ENCODE measurements at places on chromosomes 6 and 20.
A peak's percentile ranks its signal among the peaks of the same experiment; 100 is the strongest.

DNA sequence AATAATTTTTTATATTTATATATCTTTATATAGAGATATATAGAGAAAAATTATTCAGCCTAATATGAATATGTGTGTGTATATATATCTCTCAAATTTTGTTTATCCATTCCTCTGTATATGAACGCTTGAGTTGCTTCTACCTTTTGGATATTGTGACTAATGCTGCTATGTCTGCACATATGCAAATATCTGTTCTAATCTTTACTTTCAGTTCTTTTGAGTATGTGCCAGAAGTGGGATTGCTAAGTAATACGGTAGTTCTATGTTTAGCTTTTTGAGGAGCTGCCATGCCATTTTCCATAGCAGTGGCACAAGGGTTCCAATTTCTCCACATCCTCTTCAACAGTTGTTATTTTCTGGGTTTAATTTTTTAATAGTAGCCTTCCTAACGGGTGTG lies 72.8 kb upstream of the CEP85L start:
- no peak for DNase-seq

DNA sequence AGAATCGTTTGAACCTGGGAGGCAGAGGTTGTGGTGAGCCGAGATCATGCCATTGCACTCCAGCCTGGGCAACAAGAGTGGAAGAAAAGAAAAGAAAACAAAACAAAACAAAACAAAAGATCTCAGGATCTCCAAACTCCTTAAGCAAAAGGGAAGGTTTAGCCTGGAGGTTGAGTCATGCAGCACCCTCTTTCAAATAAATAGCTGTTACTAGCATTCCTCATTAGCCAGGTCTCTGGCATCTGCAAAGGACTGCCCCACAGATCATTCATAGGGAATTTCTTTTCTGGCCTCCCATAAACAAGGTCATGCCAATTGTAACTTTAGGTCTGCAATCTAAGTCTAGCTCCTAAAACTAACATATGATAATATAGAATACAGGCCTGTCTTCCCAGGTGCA lies 37.2 kb downstream of the EDN1 start:
- no peak for DNase-seq

- no peak for DNase-seq
Measured at GRCh38 chr6:157558049-157558448, 177.1 kb downstream of the ZDHHC14 start.

- no peak for DNase-seq
Measured at GRCh38 chr6:108437821-108438220, 122.9 kb upstream of the FOXO3 start.

DNA sequence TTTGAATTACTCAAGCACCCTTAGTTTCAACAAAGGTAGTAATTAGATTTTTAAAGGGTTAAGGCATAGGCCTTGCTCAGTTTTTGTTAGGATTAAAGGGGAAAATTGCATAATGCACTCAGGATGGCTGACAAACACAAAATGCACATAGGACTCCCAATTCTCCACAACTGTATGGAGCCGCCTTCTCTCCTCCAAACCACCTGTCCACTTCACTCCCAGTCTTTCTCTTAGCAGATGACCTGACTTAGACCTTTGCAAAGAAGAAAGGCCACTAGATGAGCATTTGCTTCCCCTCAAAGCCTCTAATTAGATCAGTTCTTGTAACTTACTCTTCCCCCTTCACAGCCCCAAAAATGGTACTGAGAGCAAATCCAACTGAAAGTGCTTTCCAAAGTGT lies 20.1 kb downstream of the NSFL1C start:
- no peak for DNase-seq

- no peak for DNase-seq
Measured at GRCh38 chr20:56810141-56810540, 181.0 kb downstream of the TFAP2C start.

DNA sequence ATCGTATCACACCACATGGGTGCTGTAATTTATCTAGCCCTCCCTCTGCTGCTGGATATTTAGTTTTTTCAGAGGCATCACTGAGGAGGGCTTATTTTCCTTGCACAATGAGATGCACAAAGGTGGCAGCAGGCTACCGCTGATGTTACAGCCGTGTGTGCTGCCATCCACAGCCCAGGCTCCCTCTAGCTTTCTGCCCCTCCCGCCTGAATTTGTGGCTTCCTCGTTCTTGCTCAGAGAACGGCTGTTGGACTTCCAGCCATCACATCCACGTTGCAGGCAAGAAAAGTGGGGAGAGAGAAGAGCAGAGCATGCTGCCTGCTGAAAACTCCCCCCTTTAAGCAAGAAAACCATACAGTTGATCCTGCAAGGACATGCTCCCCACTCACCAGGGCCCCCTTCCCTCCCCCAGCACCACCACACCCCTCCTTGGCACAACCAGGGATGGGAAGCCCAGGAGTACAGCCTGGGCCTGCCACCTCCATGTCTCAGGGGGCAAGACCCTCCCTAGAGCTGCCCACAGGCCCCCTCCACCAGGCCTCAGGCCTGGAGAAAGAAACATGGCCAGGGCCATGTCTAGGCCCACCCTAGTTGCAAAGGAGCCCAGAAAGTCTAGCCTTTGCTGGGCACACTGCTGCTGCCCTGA lies 102.6 kb downstream of the MRPL14 start:
- DNase-seq: no peak

GRCh38 chr20:23214903-23215302 lies 128.8 kb upstream of the CD93 start:
- DNase-seq: no peak

GRCh38 chr20:24880356-24880755 lies 68.7 kb upstream of the CST7 start:
- DNase-seq: no peak

- peak; percentile 69 for DNase-seq
Measured at GRCh38 chr20:35174458-35175216, 2.8 kb downstream of the PROCR start.

- DNase-seq: no peak
Measured at GRCh38 chr20:35446356-35447078, 8.5 kb upstream of the GDF5 start.

DNA sequence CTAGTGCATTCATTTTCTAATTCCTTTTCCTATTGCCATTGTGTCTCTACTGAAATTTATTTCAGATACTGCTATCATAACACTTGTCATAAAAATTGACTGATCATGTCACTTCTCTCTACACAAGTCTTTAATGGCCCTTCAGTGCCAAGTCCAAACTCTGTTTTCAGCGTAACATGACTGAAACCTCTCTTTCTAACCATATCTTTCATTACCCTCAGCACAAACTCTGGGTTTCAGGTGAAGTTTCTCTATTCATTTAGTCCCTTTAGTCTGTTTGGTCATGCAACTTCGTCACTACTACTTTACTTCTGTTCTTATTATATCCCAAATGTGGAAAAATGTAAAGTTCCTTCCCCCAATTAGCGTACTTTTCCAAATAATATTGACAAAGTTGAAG lies 234.9 kb downstream of the OGFRL1 start:
- DNase-seq: no peak

GRCh38 chr6:53347921-53348370 lies 804 bp downstream of the ELOVL5 start:
- peak; percentile 93 for DNase-seq

- DNase-seq: no peak
Measured at GRCh38 chr6:144315981-144316861, 31.1 kb downstream of the UTRN start.

DNA sequence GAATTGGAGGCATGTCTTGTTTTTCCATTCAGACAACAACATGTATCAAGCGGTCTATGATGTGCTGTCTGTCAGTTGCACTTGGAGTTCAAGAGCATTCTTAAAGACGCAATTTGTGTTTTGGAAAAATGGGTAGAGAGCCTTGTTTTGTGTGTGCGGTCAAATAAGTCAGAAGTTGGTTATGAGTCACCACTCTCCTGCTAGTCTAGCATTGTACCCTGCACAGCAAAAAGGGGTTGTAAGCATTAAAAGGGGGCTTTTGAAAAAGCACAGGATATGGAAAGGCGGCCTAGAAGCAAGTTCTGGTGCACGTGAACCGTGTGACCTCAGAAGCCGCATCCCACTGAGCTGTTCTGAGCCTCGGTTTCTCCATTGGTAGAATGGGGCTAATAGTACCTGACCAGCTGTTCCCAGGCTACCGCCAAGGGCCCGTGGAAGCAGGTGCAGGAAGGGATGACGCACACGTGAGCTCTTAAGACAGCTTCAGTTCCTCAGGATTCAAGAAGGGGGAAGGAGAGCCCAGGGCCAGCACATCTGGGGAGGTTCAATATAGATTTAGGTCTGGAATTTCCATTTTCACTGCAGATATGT lies 61.6 kb upstream of the SNX9 start:
- DNase-seq: no peak

DNA sequence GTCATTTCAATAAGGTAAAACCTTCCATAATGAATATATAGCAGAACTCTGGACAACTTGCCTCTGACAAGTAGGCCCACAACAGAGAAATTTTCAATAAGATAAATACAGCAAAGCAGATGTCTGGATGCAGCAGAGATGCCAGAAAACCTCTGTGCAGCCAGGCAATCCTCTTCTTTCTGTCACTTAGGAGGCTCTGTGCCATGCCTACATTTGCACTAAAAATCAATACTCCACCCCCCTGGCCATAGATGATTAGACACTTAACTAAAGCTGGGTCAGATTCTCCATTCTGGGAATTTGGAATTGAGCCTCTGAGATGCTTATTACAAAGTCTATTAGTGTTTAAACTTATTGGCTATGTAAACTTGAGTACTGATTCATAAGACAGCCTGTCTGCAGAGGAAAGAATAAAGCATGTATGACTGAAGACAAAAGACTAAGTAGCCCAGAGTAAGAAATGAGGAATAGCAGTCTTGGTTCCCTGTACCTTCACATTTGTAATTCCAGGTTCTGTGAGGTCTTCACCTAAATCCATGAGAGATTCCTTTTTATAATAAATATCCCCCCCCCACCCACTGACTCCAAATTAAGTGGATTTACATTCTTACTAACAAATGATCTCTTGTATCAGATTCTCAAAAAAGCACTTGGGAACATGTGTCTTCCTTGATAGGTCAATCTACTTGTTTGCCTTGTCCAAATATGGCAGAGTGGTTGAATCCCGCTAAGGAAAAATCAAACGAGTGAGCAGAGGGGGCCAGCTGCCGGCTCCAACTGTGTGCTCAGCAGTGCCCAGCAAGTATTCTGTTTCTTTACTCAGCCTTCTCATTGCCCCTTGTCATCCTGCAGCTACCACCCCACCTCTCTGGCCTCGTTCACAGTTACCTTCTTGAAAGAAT lies 20.4 kb downstream of the MAN1A1 start:
- DNase-seq: no peak

GRCh38 chr20:59945175-59945574 lies 5.0 kb downstream of the FAM217B start:
- DNase-seq: no peak

DNA sequence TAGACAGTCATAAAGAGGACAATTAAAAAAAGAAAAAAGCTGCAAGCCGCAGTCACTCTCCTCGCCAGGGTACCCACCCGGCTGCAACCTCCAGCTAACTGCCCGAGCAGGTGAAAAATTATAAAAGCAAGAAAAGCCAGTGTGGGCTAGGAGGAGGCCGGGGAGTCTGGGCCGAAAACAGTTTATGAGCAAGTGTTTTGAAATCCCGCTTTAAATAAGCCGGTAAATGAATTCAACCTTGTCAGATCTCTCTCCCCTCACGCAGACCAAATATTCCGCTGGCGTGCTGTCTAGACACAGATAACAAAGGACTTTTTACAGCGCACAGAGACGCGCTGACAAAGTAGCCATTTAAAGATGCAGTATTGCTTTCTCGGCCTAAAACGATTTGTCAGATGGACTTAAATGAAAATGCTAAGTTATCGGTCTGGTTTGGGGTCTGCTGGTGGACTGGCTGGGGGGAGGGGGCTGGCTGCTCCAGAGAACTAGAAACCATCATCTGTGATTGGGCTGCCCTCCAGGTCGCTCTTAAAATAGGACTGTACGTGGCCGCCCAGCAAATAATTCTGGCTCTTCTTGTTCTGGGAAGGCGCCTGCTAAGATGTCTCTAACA lies 24.6 kb downstream of the PMEPA1 start:
- peak; percentile 76 for DNase-seq

- no peak for DNase-seq
Measured at GRCh38 chr6:146870760-146871159, 272.0 kb downstream of the ADGB start.

DNA sequence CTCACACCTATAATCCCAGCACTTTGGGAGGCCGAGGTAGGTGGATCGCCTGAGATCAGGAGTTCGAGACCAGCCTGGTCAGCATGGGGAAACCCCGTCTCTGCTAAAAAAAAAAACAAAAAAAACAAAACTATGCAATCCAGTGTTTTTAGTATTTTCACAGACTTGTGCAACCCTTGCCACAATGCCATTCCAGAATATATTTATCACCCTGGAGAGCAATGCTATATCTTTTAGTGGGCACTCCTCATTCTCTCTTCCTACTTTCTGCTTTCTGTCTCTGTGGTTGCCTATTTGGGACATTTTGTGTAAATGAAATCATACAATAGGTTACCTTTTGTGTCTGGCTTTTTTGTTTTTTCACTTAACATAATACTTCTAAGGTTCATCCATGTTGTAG lies 39.1 kb upstream of the MROH8 start:
- DNase-seq: no peak

DNA sequence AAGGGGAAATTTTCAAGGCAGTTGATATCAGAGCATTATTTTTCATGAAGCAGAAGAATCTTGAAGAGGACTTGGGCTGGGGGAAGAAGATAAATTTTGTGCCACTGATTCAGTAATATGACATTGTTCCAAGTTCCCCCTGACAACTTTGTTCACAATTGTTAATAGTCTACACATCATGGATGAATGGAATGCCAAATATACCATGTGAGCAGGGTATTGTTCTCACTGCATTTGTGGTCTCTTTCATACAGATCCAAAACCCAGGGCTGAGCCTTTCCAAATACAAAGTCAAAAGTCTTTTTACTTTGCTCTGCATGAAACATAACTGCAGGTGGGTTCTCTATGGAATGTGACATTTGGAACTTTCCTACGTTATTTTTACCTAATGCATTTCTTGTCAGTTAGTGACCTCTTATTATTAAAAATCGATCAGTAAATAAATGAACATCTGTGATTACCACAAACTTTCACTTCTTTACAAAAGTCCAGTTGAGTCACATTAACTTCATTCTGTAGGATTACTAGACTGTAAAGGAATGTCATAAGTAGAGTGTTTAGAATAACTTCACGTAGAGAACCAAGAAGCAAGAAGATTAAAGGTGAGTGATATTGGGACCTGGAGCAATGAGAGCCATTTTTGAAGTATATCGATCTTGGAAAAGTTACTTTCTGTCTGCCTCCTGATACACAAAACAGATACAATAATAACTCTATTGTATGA lies 100.9 kb downstream of the RCAN2 start:
- DNase-seq: no peak

DNA sequence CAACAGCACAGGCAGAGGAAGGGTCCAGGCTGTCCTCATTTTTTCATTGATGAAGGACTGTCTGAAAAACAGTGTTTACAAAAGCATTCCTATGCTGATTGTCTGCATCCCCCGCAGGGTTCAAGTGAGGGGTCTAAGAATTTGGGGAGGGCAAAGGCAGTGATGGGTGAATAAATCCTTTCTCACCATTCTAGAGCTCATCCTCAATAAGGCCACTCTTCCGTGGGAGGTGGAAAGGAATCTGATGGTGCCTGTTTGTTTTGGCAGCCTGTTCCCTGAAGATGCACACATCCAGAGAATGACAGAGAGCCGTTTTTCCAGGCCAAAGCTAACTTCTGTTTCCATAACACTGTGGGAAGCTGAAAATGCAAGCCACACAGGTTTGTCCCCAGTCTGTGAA lies 164.5 kb downstream of the MOXD1 start:
- DNase-seq: peak; percentile 22
